ENCODE measurements at places on chromosomes 7 and 10.

DNA sequence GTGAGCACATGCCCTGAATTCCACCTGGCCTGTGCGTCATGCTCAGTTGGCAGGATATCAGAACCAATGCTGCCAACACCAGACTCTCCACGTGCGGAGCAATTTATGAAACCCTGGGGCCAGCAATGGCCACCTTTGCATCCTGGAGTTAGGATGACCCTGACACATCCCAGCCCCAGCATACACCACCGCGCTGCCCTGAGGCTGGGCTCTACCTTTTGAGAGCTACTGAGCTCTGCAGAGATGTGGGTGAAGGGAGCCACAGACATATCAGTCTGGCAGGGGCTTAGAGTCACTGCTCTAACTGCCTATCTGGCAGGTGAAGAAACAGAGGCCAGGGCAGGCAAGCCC lies 41.9 kb downstream of the SYPL1 start:
- no peak for DNase-seq

- DNase-seq: no peak
Observed at GRCh38 chr7:83696101-83696500, 47.2 kb upstream of the SEMA3E start.

- DNase-seq: no peak
Observed at GRCh38 chr10:90174531-90174930, 473.1 kb downstream of the KIF20B start.

DNA sequence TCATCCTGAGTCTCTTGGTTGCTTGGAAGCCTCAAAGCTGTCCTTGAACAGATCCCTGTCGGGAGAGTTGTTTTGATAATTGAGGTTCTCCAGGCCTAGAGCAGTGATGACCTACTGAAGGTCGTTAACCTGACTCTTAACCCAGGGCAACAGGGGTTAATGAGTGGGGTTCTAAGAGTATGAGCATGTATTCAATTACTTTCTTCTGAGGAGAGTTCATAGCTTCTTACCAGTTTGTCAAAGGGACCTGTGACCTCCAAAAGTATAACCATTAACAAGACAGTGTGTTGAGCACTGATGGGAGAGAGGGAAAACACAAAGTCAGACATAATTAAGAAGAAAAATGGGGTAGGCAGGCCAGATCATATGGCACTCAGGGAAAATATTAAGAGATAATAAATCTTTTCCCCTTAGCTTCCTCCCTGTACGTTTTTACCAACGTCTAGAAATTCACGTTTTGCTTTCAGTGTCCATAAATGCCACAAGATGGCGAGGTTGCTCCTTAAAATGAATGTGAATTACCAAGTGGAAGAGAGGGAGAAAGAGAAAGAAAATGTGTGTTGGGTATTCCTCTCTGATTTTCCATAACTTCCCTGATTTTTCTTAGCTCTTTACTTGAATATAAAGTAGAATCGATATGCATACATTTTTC lies 97.6 kb downstream of the SUGCT start:
- no peak for DNase-seq

DNA sequence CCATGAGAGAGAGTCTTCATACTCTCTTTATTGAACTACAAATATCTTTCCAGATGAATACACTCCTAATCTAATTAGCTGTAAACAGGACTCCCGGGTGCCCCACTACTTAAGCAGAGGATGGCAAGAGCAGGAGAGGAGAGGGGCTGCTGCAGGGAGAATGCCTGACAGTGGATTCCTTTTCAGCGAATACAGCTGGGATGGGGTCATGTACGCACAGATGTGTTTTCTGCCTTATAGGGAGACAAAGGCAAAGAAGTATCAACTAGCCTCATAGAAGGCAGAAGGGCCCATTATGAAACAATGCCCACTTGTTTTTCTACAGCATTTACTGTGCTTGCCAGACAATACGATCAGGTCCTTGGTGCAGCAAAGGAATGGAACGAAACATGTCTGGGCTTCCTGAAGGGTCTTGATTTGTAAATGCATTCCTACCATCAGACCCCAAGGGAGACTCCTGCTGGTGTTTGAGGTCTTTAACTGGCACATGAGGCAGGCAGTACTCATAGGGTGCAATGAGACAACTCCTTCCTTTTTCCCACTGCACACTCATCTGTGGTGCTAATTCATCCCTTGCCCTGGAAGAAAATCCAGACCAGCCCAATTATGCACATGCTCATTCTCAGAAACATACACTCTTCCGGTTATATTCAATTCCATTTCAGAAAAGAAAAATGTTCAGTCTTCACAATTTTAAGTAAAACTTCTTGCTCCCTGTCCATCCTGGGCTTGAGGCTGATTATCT lies 117.1 kb downstream of the AOAH start:
- DNase-seq: no peak

GRCh38 chr10:122962405-122962804 lies 8.4 kb upstream of the C10orf88 start:
- DNase-seq: no peak

- no peak for DNase-seq
Observed at GRCh38 chr10:67098461-67098860, 172.6 kb downstream of the LRRTM3 start.

DNA sequence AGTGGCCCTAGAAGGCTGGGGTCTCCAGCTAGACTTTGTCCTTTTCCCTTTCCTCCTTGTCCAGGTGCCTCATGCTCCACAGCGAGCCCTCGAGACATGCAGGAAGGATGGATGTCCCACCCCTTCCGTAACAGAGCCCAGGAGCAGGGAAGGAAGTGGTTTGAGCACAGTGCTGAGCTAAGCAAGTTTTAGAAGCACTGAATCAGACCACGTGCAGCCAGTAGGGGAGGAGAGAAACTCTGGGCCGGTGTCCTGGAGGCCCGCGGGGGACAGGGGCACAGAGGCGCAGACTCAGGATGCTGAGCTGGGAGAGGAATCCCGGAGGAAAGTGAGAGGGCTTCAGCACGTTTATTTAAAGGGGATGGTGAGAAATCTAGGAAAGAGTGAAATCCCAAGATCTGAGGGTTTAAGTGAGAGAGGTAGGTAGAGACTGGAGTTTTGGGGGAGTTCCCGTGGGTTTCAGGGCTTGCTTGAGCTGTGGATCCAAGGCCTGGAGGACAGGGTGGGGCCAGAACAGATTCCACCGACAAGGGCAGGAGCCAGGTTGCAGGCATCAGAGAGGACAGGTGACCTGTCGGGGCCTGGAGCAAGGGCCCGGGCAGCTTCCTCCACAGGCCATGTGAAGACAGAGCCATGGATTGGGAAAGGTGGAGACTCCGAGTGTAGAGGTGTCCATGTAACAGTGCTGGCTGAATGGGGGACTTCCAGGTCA lies 4.4 kb upstream of the IRF5 start:
- no peak for DNase-seq

- DNase-seq: no peak
Observed at GRCh38 chr7:68707958-68708357, 890.3 kb upstream of the AUTS2 start.

DNA sequence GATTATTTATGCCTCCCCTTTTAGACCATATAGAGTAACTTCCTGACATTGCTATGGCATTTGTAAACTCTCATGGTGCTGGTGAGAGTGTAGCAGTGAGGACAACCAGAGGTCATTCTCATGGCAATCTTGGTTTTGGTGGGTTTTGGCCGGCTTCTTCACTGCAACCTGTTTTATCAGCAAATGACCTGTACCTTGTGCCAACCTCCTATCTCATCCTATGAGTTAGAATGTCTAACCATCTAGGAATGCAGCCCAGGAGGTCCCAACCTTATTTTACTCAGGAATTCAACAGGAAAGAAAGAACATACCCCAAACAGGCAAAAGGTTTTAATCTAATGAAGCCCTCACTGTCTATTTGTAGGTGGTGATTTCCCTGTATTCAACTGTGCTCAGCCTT lies 205.4 kb upstream of the YAE1 start:
- no peak for DNase-seq

GRCh38 chr7:113812591-113813255 lies 106.1 kb downstream of the PPP1R3A start:
- no peak for DNase-seq

DNA sequence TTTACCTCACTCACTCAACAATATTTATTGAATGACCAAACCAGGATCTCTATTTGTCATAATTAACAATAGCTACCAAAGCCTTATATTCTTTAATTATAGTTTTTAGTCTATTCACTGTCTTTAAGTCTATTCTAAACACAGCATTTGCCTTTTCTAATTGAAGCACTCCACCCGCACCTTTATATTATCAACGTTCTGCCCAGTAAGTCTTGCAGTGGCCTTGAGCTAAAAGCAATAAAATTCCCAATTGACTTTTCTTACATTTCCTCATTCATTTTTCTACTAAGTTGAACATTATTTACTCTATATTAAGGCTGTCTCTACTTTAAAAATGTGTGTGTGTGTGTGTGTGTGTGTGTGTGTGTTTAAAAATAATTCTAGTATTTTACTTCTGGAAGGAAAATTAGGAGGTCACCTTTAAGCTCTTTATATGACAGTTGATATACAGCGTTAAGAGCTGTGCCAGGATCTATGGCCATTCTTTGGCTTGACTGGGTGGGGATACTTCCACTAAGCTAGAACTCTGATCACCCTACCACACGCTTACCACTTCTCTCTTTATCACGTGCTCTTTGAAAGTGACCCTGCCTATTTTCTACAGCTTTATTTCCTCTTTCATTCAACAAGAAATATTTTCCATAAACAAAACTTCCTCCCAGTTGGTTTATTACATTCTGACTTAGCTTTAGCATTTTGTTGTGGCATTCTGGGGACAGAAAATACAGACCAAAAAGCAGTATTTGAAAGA lies 8.8 kb downstream of the PAPSS2 start:
- no peak for DNase-seq

GRCh38 chr10:11331726-11332125 lies 279.7 kb downstream of the USP6NL start:
- DNase-seq: no peak

DNA sequence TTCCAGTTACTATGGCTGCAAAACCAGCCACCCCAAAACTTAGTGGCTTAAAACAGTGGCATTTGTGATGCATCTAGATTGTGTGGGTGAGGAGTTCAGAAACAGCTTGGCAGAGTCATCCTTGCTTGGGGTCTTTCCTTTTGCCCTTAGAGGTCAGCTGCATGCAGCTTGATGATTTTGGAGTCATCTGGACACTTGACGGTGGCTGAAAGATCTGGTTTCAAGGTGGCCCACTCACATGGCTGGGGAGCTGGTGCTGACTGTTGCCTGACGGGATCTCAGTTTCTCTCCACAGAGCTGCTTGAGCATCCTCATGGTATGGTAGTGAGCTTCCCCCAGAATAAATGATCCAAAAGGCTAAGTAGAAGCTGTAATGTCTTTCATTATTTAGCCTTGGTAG lies 191.3 kb upstream of the GALNT17 start:
- no peak for DNase-seq

DNA sequence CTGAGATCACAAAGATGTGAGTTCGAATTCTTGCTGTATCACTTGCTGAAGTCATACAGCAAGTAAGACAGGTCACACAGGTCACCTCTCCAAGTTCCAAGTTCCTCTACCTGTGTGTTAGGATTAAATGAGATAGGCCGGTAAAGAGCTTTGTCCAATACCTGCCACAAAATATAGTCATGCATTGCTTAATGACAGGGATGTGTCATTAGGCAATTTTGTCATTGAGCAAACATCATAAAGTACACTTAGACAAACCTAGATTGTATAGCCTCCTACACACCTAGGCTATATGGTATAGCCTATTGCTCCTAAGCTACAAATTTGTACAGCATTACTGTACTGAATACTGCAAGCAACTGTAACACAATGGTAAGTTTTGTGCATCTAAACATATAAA lies 469.4 kb downstream of the KCNMA1 start:
- DNase-seq: no peak

- DNase-seq: no peak
Observed at GRCh38 chr10:34186745-34187144, 628.4 kb downstream of the PARD3 start.

DNA sequence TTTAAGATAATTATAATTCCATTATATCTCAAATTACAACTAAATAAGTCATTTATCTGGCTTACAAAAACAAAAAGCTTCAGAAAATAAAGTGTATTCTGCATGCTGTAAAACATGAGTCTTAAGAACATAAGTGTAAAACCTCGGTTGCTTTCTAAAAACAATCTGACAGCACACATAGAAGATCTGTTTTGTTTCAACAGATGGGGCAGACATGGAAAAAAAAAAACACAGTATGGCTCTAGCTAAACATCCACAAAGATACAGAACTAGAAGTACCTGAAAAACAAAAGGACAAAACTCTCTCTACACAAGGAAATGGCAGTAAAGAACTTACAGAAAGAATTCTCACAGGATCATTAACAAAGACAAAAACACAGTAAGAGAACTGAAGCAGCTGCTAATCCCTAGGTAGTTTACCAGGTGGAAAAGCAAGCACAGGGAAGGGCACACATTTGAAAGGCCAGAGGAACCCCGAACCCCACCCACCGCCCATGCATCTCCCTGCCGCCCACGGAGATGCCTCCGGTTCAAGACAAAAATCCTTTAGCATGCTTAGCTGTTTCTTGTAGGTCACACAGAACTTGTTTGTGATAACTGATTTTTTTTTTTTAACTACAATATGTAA lies 42.5 kb downstream of the DLD start:
- no peak for DNase-seq

- no peak for DNase-seq
Observed at GRCh38 chr10:102542800-102543418, 39.1 kb downstream of the SUFU start.

GRCh38 chr10:67385089-67385488 lies 310.9 kb downstream of the CTNNA3 start:
- no peak for DNase-seq

- DNase-seq: no peak
Observed at GRCh38 chr7:4751398-4751947, 23.9 kb upstream of the AP5Z1 start.

GRCh38 chr10:78658645-78659597 lies 409.8 kb upstream of the ZMIZ1 start:
- no peak for DNase-seq

DNA sequence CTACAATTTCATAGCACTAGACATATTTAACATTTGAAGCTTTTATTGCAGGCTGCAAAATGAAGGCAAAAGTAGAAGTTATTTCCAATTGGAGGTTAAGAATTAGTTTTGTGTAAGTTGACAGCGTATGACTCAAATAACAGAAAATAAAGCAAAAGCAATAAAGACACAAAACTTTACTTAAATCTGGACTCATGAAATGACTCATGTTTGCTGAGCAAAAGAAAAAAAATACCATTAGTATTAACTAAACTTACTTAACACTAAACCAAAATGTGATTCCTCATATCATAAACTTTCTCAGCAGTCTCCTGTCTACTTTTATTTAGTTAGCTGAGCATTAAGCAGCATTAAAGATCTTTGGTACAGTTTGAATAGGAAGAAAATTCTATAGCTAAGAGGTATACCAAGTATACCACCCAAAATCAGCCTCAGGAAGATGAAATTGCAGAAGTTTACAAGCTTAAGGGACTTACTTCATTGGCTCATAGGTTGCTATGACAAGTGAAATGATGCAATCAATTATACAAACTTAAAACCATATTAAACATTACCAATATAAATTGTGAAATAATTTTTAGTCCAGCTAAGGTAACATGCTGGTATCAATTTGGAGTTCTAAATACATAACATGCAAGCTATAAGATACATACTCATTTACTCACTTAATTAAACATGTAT lies 1131.4 kb downstream of the XPNPEP1 start:
- DNase-seq: no peak

Data from activated T-helper 1 cell treated with anti-CD3 and anti-CD28 coated beads, Interleukin-2, amount 50 U/mL, for 16 hours (primary cell).